ENCODE measurements at places on chromosomes 5 and 9.
A peak's percentile ranks its signal among the peaks of the same experiment; 100 is the strongest.

- no peak for DNase-seq
These were observed 449 bp upstream of the PCSK5 start for GRCh38 chr9:75889977-75890471.

- peak; percentile 29 for DNase-seq
These were observed at the start of gene MELK for GRCh38 chr9:36572515-36573418. TSS of gene MELK (plus strand) at chr9:36572895. CDS start at chr9:36581682, 8,787 bp downstream.

GRCh38 chr9:124009531-124010217, 1.9 kb upstream of the LHX2 start:
- DNase-seq = no peak

GRCh38 chr5:117463881-117464570, 889.4 kb upstream of the SEMA6A start:
- no peak for DNase-seq

DNA sequence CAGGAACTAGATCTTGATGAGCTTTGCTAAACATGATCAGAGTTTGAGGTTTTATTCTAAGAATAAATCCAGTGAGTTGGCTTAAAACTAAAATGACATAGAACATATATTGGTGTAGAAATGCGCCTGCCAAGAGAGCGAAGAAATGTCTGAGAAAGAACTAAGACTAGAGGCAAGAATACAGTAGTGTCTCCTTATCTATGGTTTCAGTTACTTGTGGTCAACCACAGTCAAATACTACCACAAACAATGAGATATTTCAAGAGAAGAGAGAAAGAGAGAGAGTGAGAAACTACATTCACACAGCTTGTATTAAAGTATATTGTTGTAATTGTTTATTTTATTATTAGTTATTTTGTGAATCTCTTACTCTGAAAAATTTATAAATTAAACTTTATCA, 254.4 kb upstream of the CDH10 start:
- no peak for DNase-seq

All from fibroblast of skin of left biceps (primary cell).